ENCODE measurements at places on chromosomes 13 and 19. TPM values are rescaled to one million over a fixed set of nuclear protein-coding genes. Genes with fewer than 3 reads are reported as not detected.

Gene TMEM255B
- total RNA-seq = 1.7 TPM

Gene FSD1
- total RNA-seq = 0.59 TPM

Gene ZNF415
- total RNA-seq = 12.5 TPM

Gene FAAP24
- total RNA-seq = 0.79 TPM

Gene VSTM2B
- total RNA-seq = not detected

Gene RFPL4A
- not detected for total RNA-seq

Gene SCAF1
- total RNA-seq = 8.5 TPM

Gene IQCN
- total RNA-seq = 0.99 TPM

Gene NOSIP
- total RNA-seq = 28.4 TPM

Gene TSC22D1
- 96.7 TPM for total RNA-seq

Gene PKN1
- total RNA-seq = 32.3 TPM

Gene MYCBP2
- 141 TPM for total RNA-seq

Gene N4BP2L2
- 142 TPM for total RNA-seq

Gene CERS1
- 2.5 TPM for total RNA-seq

Gene RASAL3
- 0.99 TPM for total RNA-seq

Gene PRTN3
- 28.9 TPM for total RNA-seq

Gene ADM5
- 0.69 TPM for total RNA-seq

Gene CPT1C
- total RNA-seq = 1.6 TPM

Gene EPSTI1
- 3.3 TPM for total RNA-seq

Gene ZNF100
- total RNA-seq = 11.4 TPM

Gene KIR2DL3
- not detected for total RNA-seq

Gene ACP7
- total RNA-seq = 5.2 TPM

Gene CAMSAP3
- total RNA-seq = 5.7 TPM

Gene ANGPTL8
- 55.3 TPM for total RNA-seq

Gene OR7C1
- total RNA-seq = 0.20 TPM

Gene NCLN
- total RNA-seq = 10.9 TPM

Gene CD177
- 19.0 TPM for total RNA-seq

Gene TMEM190
- not detected for total RNA-seq

Gene PSG6
- not detected for total RNA-seq

Gene MBNL2
- total RNA-seq = 73.4 TPM

Gene DNAJB1
- total RNA-seq = 64.9 TPM

Gene SYNGR4
- total RNA-seq = not detected

Gene CCDC8
- total RNA-seq = 36.2 TPM

Gene EHD2
- 63.9 TPM for total RNA-seq

Gene PLK5
- 0.10 TPM for total RNA-seq

Gene LILRB2
- total RNA-seq = 1.5 TPM

Gene FAM83E
- 2.0 TPM for total RNA-seq

Gene IRS2
- 11.5 TPM for total RNA-seq

Gene VSTM1
- total RNA-seq = 1.7 TPM

Gene CTU1
- total RNA-seq = 2.4 TPM

Gene MISP3
- 0.89 TPM for total RNA-seq

Gene ZNF534
- total RNA-seq = 0.20 TPM

Gene ZNF71
- total RNA-seq = 5.7 TPM
